CD4-positive, alpha-beta T cell treated with Interleukin-15 for 1 hour (primary cell): ENCODE measurements at places on chromosomes 3 and 15.
A peak's percentile ranks its signal among the peaks of the same experiment; 100 is the strongest.

- no peak for DNase-seq
These were observed 157.2 kb downstream of the DCLK3 start for GRCh38 chr3:36606871-36607765.

- no peak for DNase-seq
These were observed 190.6 kb downstream of the CNTN3 start for GRCh38 chr3:74423867-74424266.

DNA sequence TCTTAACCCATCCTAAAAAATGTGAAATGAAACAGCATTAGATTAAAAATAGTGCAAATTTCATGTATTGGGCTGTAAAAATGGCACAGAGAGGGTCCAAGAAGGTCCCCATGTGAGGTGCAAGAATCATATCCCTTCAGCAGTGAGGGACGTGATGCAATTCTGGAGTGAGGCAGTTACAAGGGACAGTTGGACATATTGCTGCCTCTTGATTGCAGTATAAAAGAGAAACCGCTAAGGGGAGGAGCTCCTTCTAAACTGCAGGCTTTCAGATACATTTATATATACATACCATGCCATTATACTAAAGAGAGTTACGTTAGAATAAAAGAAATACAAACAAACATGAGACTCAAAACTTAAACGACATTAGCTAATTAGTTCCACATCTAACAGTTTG lies 304.2 kb upstream of the CTNNB1 start:
- no peak for DNase-seq

DNA sequence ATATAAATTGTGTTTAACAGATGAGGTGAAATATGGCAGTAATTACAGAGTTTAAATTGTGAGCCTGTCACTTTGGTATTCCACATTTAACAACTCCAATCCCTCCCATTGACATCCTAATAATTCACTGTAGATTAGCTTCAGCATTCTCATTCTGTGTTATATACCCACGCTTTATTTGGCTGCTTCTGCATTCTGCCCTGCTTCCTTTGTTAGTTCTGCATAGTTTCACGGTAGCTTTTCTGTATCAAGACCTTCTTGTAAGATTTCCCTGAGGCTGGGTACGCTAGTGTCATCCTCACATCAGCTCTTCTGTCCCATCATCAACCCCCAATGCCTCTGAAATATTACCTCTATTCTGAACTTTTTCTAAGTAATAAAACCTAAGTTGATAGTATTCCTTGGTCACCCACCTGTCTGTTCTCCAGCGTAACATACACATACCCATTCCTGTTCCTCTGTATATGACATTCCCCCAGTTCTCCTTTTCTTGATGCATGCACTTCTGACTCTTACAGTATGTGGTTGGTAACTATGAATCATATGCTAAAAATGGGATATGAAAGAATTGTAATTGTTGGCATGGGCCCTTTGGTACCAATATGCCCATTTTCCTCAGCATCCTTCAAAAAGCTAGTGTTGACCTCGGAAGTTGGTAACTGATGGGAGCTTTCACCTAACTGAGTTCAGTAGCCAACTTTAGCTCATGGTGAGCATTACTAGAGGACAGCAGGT lies 171.2 kb downstream of the KLHL25 start:
- DNase-seq, result no peak

DNA sequence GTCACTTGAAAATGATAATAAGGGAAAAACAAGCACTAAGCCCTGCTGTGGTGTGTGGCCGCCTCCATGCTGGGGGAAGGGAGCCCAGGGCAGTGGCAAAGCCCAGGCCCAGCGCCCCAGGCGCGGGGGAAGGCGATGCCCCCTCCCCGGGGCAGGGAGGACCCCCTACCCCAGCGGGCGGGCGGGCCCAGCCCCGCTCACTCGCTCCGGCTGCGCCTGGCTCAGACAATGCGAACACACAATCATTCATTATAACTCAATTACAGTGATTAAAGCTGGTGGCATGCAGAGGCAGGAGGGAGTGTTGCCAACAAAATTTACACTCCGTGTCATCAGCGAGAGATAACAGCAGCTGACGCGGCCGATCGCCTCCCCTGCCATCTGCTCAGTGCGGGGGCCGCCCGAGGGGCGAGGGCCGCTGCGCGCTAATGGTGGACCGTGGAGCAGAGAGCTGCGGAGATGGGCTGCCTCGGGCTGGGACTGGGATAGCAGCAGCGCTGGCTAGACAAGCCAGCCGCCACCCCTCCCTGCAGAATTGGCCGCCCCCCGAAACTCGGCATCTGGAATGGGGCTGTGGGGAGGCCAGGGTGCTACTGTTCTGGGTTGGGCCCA lies 64.1 kb downstream of the TLE3 start:
- no peak for DNase-seq

GRCh38 chr3:98763076-98763475 lies at the start of gene ST3GAL6:
Gene ST3GAL6, plus strand, starts transcription at chr3:98763340. Its CDS starts 5,101 bp downstream, at chr3:98768441.
- peak; percentile 34 for DNase-seq

DNA sequence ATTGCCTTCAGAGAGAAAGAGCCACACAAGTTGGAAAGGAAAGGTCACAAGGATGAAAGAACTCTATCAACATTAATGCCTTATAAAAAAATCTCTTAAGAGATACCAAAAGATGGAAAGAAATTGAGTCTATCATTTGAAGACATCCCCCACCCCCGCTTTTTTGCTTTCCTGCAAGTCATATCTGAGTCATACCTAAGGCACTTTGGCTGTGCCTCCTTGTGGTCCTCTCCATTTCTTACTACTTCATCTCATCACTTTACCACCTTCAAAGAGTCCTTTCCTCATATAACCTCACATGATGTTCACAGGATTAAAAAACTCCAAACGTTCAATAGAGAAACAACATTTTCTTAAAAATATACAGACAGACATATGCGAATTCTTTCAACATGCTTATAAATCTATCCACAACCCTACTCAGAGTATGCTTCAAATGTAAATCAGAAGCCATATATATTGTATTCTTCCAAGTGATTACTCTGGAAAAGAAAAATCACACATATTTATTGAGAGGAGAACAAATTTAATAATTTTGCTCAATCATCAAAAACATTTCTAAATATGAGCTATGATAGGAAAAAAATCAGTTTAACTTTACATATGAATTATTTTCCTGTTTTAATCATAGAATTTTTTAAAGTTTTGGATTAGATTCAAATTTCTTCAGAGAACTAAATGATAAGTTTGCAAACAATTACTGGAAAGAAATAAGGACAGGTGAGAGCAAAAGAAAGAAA lies 1003.9 kb upstream of the CFAP20DC start:
- DNase-seq, result peak; percentile 28

- DNase-seq, result no peak
These were observed 515.1 kb downstream of the GABRG3 start for GRCh38 chr15:27486051-27486450.

GRCh38 chr3:10306156-10306555 lies 13.4 kb upstream of the GHRL start:
- no peak for DNase-seq

- peak; percentile 43 for DNase-seq
These were observed 33.7 kb downstream of the VIPR1 start for GRCh38 chr3:42535981-42536784.

- DNase-seq, result no peak
These were observed 62.1 kb downstream of the LHFPL4 start for GRCh38 chr3:9491506-9491905.

- DNase-seq, result no peak
These were observed 76.2 kb upstream of the CMTM7 start for GRCh38 chr3:32315441-32315840.

GRCh38 chr15:58770519-58770856 lies 614 bp upstream of the MINDY2 start:
- DNase-seq, result no peak

DNA sequence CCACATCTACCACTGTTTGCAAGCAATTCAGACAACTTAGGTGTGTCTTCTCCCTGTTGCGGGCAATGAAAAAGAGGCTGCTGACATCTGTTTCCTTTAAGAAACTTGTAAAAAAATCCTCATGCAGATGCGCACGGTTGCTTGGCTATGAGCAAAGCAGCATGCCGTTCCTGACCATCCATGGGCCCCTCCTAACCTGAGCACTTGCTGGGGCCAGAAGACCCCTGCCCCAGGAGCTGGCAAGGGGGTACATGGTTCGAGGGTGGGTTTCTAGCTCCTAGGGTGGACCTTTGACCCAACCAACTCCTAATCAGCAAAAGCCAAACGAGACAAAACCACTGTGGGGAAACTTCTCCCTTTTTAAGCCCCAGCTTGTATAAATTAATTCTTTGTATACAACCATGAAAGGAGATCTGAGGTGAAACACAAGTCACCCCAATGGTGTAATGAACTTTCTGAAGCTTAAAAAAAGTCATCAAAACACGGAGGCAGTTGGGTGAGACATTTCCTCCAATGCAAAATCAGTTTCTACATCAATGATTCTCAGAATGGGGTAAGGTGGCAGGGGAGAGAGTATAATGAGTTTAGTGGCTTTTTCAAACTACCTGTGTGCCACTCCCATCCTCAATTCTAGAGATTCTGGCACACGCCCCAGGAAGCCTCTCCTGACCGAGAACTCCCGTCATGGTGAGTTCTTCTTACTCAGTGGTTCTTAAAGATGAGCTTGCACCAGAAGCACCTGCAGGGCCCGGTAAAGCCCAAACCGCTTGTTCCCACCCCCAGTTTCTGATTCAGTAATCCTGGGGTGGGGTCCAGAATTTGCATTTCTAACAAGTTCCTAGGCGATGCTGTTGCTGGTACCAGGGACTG lies 44.1 kb downstream of the CPN2 start:
- peak; percentile 43 for DNase-seq

- DNase-seq, result no peak
These were observed 54.5 kb upstream of the ATP11B start for GRCh38 chr3:182738583-182739411.

- DNase-seq, result no peak
These were observed 106.8 kb downstream of the WNT7A start for GRCh38 chr3:13772885-13773745.

DNA sequence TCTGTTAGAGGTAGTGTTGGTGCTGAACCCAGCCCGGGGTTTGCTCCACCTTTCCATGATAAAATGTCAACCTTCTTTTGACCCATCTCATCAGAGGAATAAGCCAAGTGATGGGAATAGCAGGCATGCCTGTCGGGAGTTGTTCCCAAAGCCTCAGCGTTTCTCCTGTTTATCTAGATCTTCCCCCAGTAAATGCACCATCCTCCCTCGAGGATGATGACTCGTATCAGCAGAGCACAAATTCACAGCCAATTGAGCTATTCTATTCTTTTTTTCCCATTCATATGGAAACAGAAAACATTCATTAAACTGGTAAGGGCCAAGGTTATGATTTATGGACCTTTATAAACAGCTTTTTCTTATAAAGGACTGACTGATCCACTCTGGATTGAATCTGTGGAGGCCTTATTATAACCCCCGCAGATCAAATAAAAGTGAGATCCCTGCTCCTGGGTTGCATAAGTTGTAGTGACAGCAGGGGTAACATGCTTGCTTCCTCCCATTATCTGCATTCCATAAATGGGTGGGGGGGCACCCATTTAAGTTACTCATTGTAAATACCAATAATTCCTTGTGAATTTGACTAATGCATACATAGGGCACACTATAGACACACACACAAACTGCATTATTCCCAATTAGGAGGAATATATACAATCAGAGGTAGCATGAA lies 207.3 kb downstream of the PLCL2 start:
- no peak for DNase-seq

- no peak for DNase-seq
These were observed 239.9 kb upstream of the NAALADL2 start for GRCh38 chr3:174619239-174619638.

DNA sequence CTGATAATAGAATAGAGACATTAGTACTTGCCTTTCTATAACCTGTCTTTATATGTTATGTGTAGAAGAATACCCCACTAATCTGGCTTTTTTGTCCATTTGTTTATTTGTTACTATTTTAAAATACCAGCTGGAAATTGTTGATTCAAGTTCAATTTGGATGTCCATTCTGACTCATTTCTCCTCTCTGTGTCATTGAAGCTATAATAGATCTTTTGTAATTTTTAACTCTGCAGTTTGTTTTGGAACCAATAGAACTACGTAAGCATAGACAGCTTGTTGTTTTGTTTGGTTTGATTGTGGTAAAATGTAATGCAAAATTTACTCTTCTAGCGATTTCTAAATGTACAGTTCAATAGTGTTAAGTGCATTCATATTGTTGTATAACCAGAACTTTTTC lies 390.4 kb downstream of the ZIC1 start:
- DNase-seq, result no peak

DNA sequence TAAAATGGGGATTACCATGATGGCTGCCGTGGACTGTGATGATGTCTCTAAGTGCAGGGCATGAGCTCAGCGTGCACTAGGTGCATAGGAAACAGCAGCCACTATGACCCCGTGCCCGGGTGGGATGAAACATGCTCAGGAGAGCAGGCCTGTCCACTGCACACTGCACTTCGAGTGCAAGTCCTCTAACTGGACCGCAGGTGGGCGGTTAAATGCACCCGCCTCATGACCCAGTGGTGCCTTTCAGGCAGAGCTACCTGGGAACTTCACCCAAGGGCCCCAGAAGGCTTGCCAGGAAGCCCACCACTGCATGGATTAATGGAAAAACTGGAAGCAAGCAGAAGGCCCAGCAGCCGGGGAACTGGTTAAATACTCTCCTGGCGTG lies 34.0 kb downstream of the PRKCD start:
- DNase-seq, result no peak

- DNase-seq, result peak; percentile 71
These were observed 45.0 kb downstream of the TNK2 start for GRCh38 chr3:195863121-195864061.

DNA sequence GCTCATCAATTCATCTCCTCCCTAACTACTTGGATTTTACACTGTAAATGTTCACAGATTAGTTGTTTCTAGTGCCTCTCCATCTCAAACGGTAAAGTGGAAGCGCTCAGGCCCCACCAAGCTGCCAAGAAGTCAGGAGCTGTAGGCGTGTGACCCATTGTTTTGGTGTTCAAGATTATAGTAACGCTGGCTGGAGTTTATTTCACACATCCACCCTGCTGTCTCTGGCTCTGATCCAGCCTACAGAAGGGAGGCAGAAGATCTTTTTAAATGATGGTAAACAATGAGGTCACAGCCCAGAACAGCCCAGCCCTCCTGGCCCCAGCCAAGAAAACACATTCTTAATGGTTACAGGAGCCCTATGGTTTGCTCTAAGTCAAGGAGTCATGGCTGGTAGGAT lies 25.7 kb upstream of the GALNT15 start:
- no peak for DNase-seq

- DNase-seq, result no peak
These were observed 197.8 kb upstream of the TPM1 start for GRCh38 chr15:62844564-62845240.

DNA sequence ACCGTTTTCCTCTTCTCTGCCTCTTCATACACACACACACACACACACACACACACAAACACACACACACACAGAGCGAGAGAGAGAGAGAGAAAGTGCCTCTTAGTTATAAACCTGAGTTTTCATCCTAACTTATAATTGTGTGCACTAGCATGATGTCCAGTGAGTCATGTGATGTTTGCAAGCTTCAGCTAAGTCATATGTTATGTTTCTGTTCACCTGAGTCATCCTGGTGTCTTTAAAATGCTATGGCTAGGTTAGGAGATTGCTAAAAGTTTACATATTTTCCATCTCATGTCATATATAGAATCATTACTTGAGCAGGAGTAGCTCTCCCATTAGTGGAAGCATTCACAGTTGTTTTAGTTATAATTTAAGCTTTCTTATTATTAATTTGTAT lies 155.8 kb downstream of the EPHA6 start:
- no peak for DNase-seq

GRCh38 chr3:159924411-159924810 lies 64.2 kb upstream of the IL12A start:
- no peak for DNase-seq

GRCh38 chr3:169755488-169755887 lies 9.4 kb downstream of the TERC start:
- no peak for DNase-seq
